ENCODE measurements at places on chromosomes 6 and 20.

DNA sequence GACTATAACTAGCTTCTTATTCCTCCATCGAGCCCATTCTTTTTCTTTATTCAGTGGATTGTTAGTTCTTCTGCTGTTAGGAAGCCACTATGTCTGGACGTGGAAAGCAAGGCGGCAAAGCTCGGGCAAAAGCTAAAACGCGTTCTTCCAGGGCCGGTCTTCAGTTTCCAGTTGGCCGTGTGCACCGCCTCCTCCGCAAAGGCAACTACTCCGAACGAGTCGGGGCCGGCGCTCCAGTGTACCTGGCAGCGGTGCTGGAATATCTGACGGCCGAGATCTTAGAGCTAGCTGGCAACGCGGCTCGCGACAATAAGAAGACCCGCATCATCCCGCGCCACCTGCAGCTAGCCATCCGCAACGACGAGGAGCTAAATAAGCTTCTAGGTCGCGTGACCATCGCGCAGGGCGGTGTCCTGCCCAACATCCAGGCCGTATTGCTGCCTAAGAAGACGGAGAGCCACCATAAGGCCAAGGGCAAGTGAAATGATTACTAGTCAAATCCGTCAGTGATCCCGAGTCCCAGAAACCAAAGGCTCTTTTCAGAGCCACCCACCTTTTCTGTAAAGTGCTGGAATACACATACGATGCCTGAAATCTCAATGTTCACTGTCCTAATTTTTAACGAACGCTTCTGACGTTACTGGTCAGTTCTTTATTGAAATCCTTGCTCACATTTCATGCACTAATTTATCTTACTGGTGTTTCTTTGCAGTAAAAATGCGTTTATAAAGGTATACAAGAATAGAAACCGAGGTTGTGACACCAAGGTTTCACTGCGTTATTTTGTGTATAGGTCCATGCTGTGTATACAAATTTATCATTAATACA lies 129.9 kb downstream of the HFE start:
- no peak for DNase-seq

DNA sequence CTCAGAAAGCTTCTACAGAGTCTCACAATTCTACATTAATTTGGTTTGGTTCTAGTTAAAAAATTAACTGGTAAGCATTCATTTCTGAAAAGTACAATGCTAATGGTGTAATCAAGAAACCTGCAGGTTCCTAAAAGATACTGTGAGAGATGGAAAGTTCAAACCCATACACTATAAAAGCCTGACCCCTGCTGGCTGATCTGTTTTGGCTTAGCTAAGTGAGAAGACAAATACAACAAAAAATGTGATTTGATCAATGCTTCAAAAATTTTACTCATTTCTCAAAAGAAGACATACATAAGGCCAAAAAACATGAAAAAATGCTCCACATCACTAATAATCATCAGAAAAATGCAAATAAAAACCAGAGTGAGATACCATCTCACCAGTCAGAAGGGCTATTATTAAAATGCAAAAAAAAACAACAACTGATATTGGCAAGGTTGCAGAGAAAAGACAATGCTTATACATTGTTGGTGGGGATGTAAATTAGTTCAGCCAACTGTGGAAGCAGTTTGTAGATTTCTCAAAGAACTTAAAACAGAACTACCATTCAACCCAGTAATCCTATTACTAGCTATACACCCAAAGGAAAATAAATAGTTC lies 102.8 kb downstream of the MOXD1 start:
- no peak for DNase-seq

DNA sequence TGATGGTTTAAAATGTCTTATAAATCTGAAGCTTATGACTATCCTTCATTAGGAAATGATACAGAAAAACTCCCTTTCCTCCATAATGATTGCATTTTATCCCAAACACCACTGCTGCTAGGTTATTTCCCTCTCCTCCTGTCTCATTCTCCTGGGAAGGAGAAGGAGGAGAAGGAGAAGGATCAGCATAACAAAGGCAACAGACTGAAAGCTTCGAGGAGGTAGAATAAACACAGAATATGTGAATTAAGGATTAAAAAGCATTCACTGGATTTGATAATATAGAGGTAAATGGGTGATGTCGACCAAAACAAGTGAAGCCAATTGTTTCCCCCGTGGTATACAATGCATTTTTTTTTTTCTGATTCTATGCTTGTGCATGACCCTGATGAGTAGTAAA lies 82.0 kb downstream of the WASF1 start:
- no peak for DNase-seq

- no peak for DNase-seq
Observed at GRCh38 chr20:50494428-50494827, 15.8 kb upstream of the PTPN1 start.

DNA sequence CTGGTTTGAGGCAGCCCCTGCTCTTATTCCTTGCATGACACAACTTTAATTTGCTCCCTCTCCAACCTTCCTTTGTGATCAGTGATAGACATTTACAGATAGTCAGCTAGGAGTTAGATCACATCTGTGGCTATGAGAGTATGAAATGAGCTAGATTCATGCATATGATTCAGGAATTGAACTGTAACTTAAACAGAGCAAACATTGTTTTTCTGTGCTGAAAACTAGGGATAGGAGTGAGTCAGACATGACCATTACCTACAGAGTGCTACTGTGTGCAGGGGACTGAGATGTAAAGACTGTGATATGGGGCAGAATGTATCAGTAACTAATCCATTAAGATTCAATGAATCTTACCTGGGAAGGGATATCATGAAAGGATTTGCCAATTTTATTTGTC lies 279.4 kb upstream of the SPTLC3 start:
- no peak for DNase-seq

GRCh38 chr6:134288538-134289203 lies 29.2 kb downstream of the SGK1 start:
- no peak for DNase-seq

- DNase-seq = no peak
Observed at GRCh38 chr6:37170273-37171200, 585 bp downstream of the PIM1 start.

- no peak for DNase-seq
Observed at GRCh38 chr6:144314003-144314485, 28.9 kb downstream of the UTRN start.

DNA sequence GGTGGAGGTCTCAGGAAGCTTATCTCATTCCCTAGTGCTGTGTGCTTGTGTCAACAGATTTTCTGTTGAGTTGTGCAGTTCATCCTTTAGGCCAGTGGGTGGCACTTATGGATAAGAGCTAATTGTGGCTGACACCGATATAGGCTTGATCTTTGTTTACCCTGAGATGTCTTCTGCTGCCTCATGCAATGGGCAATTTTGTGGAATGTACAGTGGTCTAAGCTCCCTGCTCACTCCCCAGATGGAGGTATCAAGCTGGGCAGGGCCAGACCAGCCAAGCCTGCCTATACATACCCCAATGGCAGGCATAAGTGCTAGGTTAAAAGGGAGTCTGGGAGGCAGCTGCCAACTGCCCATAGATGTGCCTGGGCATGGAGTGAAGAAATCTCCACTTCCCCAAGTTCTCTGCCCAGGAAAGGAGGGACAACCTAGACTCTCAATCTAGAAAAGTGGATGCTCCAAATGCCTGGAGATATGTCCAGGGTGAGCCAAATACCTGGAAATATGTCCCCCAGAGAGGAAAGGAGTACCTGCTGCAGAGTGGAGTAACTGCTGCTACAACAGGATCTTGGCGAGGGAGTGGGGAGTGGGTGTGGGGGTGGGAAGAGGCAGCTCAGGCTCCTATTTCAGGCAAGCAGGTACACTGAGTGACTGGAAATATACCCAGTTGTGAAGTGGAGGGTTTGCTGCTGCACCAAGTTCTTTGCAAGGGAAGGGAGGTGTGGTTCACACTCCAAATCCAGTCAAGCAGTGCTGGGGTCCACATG lies 53.2 kb upstream of the ARG1 start:
- no peak for DNase-seq

DNA sequence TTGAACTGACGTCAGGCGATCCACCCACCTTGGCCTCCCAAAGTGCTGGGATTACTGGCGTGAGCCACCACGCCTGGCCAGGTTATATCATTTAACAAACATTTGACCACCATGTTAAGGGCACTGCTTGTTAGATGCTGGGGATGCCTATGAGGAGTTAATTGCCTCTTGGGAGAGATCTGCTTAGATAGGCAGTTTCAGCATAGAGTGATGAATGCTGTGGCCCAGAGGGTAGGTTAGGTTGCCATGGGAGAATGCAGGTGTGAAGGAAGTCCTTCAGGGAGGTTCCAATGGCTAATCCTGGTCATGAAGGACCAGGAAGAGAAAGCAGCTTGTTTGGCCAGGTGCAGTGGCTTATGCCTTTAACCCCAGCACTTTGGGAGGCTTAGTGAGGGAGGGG lies 17.0 kb downstream of the PHF20 start:
- DNase-seq = no peak

DNA sequence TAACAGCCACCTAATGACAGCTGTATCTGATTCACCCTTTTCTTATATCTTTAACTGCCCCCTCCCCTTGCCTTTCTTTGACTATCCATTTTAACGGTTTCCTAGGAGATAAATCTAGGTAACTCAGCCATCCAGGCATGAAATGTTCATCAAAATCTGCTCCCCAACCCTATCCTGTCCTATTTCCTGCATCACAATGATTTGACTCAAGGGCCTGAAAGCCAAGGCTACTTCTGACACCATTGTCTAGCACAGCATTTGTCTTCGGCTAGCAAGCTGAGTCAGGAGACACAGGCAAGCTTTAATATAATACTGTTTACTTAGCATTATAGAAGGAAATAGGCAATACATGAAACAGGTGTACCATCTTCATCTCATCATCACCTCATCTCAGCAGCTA lies 31.6 kb upstream of the MANEA start:
- DNase-seq = no peak

- DNase-seq = no peak
Observed at GRCh38 chr6:131103901-131104300, 31.4 kb upstream of the AKAP7 start.

GRCh38 chr20:57391439-57392301 lies 474 bp downstream of the RBM38 start:
- no peak for DNase-seq

- no peak for DNase-seq
Observed at GRCh38 chr6:113882336-113883022, 25.3 kb downstream of the MARCKS start.

GRCh38 chr6:72755752-72756151 lies 133.9 kb downstream of the KCNQ5 start:
- DNase-seq = no peak

All from stimulated activated CD8-positive, alpha-beta memory T cell treated with anti-CD3 and anti-CD28 coated beads, Interleukin-7, amount 100 ng/mL, for 1 hour (primary cell).